ENCODE measurements at places on chromosomes 4 and X. TPM values are rescaled to one million over a fixed set of nuclear protein-coding genes. Genes with fewer than 3 reads are reported as not detected.

Gene TMPRSS11B
- not detected for total RNA-seq

Gene CORIN
- total RNA-seq, result not detected

Gene NPY2R
- total RNA-seq, result not detected

Gene MID1
- total RNA-seq, result 32.2 TPM

Gene MAGEA11
- total RNA-seq, result not detected

Gene SPP1
- 162 TPM for total RNA-seq
